ENCODE measurements at places on chromosomes 2 and 18.

DNA sequence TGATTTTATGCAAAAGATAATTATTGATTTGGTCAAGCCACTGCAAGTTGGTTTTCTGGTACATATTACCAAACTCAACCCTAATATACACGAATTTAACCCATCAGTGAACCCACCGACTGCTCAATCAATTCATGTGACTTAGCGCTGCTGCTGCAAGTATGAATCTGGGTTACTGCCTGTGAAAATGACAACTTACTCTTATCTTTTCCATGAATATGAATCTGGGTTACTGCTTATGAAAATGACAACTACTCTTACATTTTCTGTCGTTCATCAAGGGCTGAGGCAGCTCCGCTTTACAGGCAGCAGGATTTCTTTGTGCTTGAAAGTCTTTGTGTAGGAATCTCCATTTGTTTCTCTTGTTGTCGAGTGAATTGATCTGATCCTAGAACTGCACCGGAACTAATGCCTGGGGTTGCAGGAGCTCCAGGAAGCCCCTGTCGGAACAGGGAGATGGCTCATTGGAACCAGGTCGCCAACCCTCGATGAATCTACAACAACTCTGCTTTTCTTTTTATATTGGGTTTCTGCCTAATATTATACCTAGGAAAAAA is 22.1 kb upstream of the ALKAL2 start:
- DNase-seq = no peak

DNA sequence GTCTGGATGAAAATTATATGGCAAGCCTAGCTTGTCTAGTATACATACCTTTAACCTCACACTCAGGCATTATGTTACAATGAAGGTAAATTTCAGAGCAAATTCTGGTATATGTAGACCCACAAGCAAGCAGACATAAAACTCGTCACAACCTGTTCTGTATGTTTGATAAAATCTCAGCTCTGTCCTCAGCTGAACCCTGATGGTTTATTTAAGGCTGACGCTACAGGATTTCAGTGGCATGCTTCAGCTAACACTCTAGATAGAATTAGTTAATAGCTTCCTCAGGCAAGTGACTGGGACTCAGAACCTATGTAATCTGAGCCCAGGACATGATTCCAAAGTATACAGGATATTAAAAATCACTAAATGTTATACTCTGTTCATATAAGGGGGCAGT is 68.2 kb upstream of the MC2R start:
- DNase-seq = no peak

- no peak for DNase-seq
Measured at GRCh38 chr18:14748496-14748895, 524 bp downstream of the ANKRD30B start.

DNA sequence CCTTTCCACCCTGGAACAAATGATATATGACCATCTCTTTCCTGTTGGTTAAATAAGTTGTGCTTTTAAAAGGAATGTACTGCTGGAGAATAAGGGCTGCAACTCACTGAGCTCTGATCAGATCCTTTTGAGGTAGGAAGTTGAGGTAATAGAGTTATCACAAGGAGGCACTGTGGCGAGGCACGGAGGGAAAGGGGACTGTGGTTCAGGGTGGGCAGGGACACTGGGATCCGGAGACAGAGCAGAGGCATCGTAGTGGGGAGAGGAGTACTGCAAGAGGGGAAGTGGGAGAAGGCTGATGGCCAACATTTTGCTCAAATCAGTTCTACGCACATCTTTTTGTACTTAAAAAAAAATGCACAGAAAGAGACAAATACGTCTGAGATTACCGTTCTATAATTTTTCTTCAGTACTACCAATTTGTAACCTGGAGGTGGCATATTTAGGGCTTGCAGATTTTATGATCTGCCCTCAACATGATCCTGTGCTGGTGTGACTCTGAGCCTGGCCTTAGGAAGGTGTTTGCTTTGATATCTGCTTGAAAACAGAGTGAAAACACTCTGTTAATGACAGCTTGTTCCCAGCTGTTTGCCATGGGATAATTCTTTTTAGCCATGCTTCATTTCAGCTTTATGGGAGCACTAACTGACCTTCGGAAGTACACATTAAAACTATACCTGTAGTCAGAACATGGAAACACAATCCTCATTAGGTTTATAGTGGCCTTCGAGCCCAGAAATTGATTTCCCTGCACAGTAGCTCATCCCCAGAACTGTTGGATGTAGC is 168.1 kb downstream of the KCNE4 start:
- DNase-seq = no peak

GRCh38 chr2:24015562-24016375 is 5.9 kb downstream of the MFSD2B start:
- DNase-seq = no peak

- no peak for DNase-seq
Measured at GRCh38 chr2:25385910-25386309, 44.2 kb upstream of the DNMT3A start.

DNA sequence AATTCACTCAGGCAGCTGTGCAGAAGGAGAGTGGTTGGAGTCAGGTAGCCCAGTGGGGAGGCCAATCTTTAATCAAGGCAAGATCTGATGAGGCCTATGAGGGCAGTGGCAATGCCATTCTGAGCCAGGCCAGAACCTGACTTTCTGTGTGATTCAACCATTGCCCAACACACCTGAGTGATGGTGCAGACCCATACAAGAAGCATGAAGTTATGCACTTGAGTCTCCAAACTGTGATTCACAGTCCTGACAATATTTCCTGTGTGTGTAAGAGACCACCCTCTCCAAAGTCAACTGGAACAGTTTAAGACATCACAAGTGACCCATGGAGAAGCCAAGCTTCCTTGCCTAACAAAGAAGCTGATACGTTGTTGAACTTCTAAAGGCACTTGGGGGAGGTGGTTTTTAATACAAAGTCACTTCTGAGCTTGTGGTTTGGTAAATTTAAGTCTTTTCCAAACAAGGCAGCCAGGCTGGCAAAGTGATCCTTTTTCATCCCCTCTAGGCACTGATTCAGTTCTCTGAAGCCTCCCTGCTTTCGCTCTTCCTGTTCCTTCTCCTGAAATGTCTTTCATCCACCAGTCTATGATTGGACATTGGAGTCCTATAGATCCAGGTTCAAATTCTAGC is 49.0 kb downstream of the VSNL1 start:
- no peak for DNase-seq

DNA sequence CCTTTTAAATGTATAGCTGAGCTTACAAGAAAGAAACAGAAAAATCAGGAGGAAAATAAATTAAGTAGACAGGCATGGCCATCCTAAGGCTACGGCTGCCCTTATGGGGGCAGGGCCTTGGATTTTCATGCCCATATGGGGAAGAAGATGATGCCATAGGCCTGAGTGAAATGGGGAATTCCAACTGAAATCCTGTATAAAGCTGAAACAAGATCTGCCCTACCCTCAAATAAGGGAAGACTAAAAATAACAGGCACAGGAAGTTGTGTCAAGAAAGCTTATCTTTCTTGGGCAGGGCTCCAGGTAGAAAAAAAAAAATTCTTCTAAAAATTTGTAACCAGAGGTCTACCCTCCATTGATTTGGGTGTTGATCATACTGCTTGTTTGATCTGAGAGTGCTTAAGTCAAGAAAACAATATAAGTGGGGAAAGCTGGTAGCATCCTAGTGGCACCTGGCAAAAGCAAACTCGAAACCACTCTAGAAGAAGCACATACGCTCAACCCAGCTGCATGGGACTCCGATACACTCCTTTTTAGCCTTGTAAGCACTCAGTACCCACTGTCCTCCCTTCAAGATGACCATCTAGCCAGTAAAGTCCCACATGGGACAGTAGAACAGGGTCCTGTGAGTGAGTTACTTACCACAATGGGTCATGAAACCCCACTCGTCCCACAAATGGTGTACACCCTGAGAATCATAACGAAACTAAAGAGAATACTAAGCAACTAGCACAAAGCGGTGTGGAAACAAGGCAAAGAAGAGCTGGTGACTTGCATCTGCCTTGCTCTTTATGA is 22.3 kb downstream of the DNAH7 start:
- no peak for DNase-seq

DNA sequence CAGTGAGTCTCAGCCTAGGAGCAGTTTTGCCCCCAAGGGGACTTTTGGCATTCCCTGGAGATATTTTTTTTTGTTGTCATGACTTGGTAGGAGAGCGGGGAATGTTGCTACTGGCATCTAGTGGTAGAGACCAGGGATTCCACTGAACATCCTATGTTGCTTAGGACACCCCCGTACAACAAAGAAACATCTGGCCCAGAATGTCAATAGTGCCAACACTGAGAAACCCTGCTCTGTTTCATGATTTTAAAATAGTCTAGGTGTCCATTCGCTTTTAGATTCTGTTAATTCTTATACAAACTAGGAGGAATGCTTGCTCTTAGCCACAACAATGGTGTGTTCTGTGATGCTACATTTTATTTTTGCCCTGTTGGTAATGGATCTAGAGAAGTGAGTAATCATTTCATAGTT is 225.8 kb upstream of the SIX3 start:
- DNase-seq = no peak
